ENCODE measurements at places on chromosomes 3 and 15.

DNA sequence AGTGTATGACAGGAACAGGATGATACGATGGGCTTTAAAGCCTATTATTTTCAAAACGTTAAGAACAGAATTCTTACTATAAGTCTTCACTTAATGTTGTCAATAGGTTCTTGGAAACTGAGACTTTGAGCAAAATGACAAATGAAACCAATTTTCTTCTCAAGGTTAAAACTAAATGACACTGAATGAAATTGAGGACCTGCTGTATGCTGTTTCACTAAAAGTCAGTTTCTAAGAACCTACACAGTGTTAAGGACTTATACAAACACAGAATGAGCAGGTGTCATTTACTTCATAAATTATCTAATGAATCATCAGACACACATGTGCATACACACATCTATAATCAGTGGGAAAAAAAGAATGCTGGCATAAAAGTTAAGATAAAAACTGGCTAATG lies 106.9 kb downstream of the RFTN1 start:
- DNase-seq: no peak

DNA sequence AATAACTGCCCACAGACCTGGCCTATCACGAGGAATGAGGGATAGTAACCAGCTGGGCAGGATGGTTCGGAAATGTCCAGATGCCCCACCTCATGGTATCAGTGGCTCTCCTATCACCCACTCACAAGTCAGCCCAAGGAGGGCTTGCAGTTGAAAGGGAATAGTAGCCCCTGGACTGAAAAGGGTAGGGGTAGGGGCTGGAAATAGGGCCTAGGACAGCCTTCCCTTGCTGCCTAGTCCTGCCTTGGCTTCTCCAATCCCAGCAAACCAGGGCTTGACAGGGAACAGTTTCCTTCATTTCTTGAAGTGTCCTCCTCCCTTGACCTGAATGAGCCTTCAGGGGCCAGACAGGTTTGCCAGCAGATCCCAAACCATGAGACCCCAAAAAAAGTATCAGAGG lies 1.2 kb upstream of the CACNA2D2 start:
- no peak for DNase-seq

DNA sequence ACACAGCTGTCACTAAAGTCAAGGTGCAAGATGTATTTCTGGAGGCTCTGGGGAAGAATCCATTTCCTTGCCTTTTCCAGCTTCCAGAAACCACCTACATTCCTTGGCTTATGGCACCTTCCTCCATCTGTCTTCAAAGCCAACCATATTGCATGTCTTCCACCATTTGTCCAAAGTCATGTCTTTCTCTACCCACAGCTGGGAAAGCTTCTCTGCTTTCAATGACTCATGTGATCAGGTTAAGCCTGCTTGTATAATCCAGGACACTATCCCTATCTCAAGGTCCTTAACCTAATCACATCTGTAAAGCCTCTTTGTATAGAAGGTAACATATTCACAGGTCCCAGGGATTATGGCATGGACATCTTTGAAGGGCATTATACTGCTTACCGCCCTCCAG lies 14.2 kb downstream of the ARHGAP31 start:
- no peak for DNase-seq

- DNase-seq: no peak
Observed at GRCh38 chr3:109933576-109933975, 596.2 kb upstream of the DPPA4 start.

DNA sequence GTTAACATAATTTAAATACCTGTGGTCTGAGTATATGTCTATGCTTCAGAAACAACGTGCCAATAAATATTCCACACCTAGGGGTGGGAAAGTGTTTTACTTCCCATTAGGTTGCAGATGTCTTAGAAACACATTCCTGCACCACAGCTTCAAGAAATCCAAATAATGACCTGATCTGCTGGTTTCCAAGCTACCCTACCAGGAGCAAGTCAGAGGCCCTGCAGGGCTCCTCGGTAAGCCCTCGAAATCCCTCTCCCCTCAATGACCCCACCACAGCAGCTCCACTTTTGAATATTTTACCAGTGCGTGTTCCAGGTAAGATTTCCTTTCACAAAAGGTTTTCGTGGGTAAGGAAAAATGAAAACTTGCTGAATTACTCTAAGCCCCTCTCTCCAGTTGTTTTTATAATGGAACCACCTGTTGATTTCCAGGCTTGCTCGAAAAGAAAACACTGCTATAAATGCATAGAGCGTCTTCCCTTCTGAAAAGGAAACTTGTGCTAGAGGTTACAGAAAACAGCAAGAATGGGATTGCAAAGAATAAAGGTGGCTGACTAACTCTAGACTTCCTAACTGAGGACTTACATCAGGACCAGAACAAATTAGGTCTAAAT lies 12.6 kb downstream of the IL12A start:
- no peak for DNase-seq

- no peak for DNase-seq
Observed at GRCh38 chr3:185308126-185308754, 54.4 kb upstream of the EHHADH start.
